ENCODE measurements at places on chromosomes 12 and 14.

GRCh38 chr14:33675415-33676130 is 275.3 kb downstream of the EGLN3 start:
- DNase-seq: no peak

DNA sequence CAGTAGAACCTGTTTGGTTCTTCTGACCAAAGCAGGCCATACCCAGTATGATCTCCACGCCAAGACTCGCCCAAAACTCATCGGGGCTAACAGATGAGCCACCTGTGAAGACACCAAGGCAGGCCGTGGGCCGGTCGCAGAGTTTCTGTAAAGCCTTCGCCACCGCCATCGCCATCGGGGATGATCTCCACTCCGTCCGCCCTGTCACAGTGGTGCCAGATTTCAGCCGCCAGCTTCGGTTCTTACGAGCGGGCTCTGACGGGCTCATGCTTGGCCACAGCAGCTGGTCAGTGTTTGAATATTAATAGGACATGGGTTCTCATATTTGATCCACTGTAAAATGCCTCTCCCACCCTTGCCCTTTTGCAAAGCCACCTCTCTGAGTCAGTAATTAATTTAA is 113.2 kb upstream of the TMEM132D start:
- no peak for DNase-seq

DNA sequence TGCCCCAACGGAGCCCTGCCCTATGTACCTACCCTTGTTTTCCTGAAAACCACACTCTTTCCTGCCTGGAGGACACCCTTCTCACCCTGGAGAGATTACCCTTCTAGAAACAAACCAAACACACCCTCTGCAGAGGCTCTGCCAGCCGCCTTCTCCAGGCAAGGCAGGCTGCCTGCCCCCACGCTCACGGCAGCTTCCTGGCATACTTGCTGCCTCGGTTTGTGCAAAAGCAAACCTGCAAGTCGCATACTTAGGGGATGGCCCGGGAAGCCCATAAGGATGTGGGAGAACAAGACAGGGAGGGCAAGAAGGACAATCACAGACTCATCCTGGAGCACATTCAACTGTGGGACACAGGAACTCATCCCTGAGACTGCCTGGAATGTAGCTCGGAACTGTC is 154.0 kb upstream of the DIO3 start:
- no peak for DNase-seq

DNA sequence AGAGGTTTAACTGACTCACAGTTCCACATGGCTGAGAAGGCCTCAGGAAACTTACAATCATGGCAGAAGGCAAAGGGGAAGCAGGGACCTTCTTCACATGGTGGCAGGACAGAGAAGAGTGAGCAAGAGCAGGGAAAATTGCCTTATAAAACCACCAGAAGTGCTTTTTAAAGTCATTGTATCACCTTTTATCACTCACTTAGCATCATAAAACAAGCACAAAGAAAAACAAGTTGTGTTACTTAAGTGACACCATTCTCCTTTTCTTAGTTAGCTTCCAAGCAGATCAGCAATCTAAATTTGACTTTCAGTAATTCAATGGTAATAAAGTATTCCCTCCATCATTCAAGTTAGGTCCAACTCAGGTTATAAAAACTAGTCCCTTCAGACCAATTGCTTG is 28.5 kb downstream of the OSBPL8 start:
- no peak for DNase-seq

DNA sequence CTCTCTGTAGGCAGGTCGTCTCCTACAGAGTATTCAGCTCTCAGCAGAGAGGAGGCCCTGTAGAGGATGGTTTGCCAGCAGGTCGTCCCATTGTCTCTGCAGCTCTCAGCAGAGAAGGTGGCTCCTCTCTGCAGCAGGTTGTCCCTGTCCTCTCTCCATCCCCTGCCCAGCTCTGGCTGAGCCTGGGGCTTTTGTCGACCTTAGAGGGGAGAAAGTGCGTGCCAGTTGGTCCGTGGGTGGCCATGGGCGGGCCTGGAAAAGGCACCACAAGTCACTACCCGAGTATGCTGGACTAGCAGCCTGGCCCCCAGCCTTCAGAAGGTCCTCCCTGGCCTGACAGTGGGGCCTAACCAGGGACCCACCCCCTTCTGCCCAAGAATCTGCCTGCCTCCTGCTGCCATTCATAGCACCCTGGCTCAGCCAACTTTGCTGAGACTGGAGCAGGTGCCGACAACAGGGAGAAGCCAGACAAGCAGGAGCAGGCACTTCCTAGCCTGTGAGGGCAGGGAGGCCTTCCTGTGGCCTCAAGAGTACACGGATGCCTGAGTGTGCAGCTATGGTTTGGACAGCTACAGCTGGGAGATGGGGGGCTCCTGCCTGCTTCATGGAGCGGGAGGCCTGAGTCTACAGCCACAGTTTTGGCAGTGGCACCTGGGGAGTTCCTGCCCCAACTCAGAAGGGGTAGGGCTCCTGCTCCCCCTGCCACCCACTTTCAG is 59.7 kb upstream of the KCNH3 start:
- no peak for DNase-seq

- no peak for DNase-seq
Measured at GRCh38 chr12:98533723-98534251, 18.4 kb downstream of the TMPO start.

GRCh38 chr12:49043856-49044258 is 16.7 kb downstream of the KMT2D start:
- DNase-seq: peak; percentile 70

DNA sequence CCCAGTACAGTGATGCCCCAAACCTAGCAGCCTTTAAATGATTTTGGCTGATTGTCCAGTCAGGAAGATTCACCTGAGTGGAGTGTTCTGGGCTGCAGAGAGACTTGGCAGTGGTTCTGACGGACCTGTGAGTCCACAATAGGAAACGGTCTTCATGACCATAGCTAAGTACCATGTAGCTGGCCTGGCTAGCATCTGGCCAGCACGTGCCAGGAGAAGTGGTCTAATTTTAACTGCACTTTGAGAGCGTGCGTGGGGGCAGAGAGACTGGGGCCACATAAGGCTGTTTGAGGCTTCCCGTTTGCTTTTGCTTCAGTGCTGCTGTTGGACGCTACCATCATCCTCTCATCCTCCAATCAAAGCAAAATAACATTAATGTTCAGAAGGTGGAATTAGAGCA is 54.7 kb downstream of the PPM1A start:
- DNase-seq: no peak

DNA sequence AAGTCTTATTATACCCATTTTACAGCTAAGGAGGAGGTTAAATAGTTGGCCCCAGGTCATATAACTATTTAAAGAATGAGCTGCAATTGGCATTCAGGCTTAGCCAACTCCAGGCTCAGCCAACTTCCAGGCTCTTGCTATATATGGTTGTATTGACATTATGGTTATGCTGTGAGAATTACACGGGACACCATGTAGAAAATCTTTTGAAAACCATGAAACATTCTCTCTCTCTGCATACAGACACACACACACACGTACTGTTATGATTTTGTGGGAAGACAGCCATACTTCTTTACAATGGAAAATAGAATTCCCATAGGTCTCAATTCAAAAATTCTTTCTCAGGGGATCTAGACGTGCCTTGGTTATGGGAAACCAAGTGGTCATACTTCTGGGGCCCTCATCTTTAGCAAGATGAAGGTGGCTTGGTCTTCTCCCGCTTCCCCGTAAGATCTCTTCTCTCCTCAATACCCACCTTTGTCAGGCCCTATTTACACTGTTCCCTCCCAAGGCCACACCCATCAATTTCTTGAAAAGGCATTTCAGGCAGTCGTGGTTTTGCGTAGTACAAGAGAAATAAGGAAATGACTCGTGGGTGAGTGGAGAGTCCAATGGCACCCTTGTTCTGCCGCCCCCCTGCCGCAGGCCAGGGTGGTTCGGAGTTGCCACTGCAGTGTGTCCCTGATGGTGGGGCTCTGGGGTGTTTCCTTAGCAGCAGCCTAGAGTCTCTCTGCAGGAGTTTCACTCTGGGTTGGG is 10.0 kb upstream of the GPRC5A start:
- DNase-seq: no peak

DNA sequence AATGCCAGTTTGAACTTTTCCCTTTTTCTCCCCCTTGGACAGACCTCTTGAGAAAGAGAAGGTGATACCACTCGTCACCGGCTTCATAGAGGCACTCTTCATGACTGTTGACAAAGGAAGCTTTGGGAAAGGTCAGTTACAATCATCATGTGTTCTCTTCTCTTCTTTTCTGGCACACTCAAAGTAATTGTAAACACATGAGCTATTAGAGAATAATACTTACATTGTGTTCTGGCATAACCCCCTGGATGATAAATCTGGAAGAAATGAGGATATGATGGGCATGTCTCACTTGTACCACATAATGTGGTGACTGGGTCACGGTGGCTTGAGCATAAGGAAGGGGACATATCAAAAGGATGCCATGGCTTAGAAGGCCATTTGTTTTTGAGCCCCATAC is 20.0 kb downstream of the UTP20 start:
- DNase-seq: no peak
